Prostate gland (tissue), 2 donors: ENCODE measurements at places on chromosomes 5 and 9. TPM values are rescaled to one million over a fixed set of nuclear protein-coding genes. Genes with fewer than 3 reads are reported as not detected.

Gene SPINK4
- total RNA-seq: not detected

Gene TRAF1
- total RNA-seq: 3.1 TPM

Gene FBP2
- not detected for total RNA-seq

Gene BARX1
- total RNA-seq: not detected

DNA sequence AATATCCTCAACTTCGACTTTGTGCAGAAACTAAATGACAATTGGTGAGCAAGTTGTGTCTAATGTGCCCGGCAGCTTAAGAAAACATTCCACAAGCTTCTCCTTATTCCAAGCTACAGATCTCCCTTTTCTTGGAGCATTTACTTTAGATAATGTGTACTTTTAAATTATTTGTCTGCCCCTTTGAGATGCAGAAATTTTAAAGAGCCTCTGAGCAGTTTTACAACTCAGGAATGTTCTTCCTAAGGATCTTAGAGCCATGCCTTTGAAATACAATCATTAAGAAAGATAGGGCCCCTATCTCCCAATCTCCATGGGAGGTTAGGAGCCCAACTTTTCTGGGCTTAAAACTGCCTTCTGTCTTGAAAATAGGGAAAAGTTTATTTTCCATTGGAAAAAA, 723.7 kb upstream of the COX7C start:
- no peaks in the 10 kb centered on the region for H3K4me1 ChIP-seq
- H3K4me3 ChIP-seq: no peak overlapping the region
- no peak for DNase-seq
- H3K36me3 ChIP-seq: no peaks in the 10 kb centered on the region

DNA sequence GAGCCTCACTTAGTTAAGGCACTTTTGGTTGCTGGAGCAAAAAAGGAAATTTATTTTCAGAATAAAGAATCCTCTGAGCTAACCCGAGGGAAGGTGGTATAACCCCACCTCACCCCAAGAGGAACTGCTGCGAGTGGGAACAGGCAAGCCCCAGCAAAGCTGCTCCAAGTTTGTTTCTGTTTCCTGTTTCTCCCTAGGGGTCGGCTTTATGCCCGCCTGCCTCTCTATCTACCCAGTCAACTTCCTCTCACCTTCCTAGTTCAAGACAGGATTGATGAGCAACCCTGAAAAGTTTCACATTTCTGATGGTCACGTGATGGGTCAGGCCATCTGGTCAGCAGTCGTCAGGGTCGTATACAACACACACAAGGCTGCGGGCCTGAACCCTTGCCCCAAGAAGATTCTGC, 31.1 kb downstream of the TRIO start:
- H3K27me3 ChIP-seq: no peaks in the 10 kb centered on the region
- no peak for DNase-seq
- no peak overlapping the region for H3K27ac ChIP-seq
- no peaks in the 10 kb centered on the region for H3K36me3 ChIP-seq

DNA sequence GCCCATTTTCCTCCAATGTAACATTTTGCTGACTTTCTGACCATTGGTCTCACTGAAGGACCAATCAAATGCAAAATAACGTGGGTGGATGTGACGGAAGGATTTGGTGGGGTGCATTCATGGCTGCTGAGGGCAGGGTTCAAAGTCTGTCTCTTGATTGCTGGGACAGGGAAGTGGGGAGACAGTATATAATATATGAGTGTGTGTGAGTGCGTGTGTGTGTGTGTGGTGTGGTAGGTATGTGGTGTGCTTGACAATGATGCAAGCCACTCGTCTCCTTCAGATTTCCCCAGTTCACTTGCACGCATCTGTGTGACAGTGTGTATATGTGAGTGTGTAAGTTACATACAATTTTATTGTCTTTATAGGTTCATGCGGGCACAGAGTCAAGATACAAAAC, 477.3 kb downstream of the DIRAS2 start:
- no peaks in the 10 kb centered on the region for H3K27me3 ChIP-seq
- H3K4me1 ChIP-seq: no peaks in the 10 kb centered on the region
- no peak overlapping the region for H3K4me3 ChIP-seq
- no peak overlapping the region for H3K27ac ChIP-seq
- no peak for DNase-seq
- H3K36me3 ChIP-seq: no peaks in the 10 kb centered on the region

- no peaks in the 10 kb centered on the region for H3K27me3 ChIP-seq
- DNase-seq: peak; percentile 70
- H3K27ac ChIP-seq: no peak overlapping the region
Observed at GRCh38 chr5:4879693-4880303, 260.3 kb upstream of the ADAMTS16 start.

- H3K4me1 ChIP-seq: no peaks in the 10 kb centered on the region
- H3K27ac ChIP-seq: no peak overlapping the region
- H3K4me3 ChIP-seq: no peak overlapping the region
- no peak for DNase-seq
- H3K27me3 ChIP-seq: no peaks in the 10 kb centered on the region
- H3K36me3 ChIP-seq: no peaks in the 10 kb centered on the region
Observed at GRCh38 chr9:118896324-118897000, 472.8 kb downstream of the BRINP1 start.

GRCh38 chr9:130537346-130538050, 41.9 kb upstream of the FUBP3 start:
- H3K4me1 ChIP-seq: no peaks in the 10 kb centered on the region
- no peak overlapping the region for H3K4me3 ChIP-seq
- no peak overlapping the region for H3K27ac ChIP-seq
- no peaks in the 10 kb centered on the region for H3K27me3 ChIP-seq

- H3K27me3 ChIP-seq: no peaks in the 10 kb centered on the region
- H3K4me3 ChIP-seq: no peak overlapping the region
- no peaks in the 10 kb centered on the region for H3K4me1 ChIP-seq
- DNase-seq: no peak
Observed at GRCh38 chr5:136992796-136993489, 506.2 kb downstream of the SPOCK1 start.

DNA sequence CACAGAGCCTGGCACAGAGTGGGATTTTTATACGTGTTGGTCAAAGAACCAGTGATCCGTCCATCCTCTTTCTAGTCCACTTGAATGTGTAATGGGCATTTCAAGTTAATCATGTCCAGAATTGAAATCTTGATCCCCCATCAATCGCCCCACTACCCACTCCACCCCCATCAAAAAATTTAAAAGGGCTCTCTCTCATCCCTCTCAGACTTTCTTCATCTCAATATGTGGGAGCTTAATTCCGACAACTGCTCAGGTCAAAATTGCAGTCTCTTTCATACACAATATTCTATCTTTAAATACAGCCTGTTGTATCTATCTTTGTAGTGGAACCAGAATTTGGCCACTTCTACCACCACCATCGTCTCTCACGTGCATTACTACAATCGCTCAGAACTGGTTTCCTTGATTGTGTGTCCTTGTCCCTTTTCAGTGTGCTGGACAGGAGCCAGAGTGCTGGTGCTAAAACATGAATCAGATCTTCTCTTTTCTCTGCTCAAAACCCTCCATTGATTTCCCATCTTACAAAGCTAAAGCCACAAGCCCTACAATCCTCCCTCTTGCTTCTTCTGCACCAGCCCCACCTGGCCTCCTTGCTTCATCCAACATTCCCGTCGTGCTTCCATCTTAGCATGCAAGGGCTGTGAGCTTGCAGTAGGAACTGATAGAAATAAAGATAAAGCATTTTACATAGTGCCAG, 786 bp upstream of the KIF3A start:
- no peaks in the 10 kb centered on the region for H3K27me3 ChIP-seq
- H3K4me1 ChIP-seq: no peaks in the 10 kb centered on the region
- DNase-seq: no peak
- H3K4me3 ChIP-seq: no peak overlapping the region

DNA sequence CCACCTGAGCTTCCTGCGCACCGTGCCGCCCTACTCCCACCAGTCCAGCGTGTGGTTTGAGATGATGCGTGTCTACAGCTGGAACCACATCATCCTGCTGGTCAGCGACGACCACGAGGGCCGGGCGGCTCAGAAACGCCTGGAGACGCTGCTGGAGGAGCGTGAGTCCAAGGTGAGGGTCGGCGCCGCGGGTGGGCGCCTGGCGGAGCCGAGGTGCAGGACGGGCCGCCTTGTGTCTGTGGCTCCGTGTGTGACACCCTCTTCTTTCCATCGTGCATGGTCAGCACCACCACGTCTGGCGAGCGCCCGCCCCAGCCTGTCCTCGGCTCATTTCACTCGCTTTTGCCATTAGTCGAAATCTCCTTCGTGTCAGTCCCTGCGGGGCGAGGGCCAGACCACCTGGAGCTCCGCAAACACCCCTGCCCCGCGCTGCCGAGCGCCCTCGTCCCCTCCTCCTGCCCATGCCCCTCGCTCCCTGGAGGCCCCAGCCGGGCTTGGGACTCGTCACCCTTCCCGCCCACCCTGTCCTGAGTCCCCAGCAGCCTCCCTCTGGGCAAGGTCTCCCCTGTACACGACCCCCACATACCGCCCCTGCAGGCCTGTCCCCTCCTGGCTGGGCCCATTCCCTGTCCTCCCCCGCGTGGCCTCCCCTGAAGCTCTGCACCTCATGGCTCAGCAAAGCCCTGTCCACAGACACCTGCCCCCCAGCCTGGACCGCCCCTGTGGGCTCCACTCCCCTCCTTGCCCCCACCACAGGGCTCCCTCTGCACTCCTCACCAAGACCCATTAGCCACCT, 7.0 kb downstream of the GRIN1 start:
- H3K36me3 ChIP-seq: no peaks in the 10 kb centered on the region
- H3K27ac ChIP-seq: no peak overlapping the region
- no peaks in the 10 kb centered on the region for H3K4me1 ChIP-seq
- no peak overlapping the region for H3K4me3 ChIP-seq
- no peak for DNase-seq
- H3K27me3 ChIP-seq: peaks cover 24% of the 10 kb centered on the region

DNA sequence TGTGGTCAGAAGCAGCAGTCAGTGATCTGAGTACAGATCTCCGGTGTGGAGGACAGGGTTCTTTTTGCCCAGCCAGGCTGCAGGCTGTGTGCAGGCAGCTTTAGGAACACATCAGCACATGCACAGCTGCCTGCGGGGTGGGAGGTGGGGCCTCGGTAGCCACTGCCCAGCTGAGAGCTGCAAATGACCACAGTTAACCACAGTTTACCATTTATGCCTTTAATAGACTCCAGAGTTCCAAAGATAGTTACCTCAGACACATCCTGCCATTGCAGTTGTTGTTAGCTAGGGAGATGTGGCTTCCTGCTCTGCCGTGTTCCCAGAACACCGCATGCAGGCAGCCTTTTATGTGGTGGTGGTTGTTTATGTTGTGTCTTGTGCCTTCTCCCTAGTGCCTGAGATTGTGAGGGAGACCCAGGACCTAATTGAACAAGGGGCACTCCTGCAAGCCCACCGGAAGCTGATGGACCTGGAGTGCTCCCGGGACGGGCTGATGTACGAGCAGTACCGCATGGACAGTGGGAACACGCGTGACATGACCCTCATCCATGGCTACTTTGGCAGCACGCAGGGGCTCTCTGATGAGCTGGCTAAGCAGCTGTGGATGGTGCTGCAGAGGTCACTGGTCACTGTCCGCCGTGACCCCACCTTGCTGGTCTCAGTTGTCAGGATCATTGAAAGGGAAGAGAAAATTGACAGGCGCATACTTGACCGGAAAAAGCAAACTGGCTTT, 10.2 kb downstream of the EXOC3 start:
- no peak for DNase-seq
- H3K36me3 ChIP-seq: peaks cover 5% of the 10 kb centered on the region
- H3K4me3 ChIP-seq: no peak overlapping the region
- no peaks in the 10 kb centered on the region for H3K4me1 ChIP-seq
- no peaks in the 10 kb centered on the region for H3K27me3 ChIP-seq

DNA sequence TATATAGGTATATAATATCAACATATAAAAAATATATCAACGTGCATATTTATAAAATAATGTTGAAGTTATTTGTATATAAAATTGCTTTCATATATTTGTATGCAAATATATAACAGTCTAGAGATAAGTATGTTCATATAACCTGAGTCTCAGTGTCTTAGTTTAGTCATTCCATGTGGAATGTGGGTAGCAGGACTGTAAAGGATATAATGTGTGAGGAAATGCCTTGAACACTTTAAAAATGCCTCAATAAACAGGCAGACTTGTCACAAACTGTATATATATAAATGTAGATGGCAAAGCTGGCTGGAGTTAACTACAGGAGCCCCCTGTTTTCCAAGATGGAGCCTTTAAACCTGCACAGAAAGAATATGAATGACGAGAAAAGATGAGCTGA, 48.4 kb downstream of the CCDC125 start:
- no peak overlapping the region for H3K27ac ChIP-seq
- no peaks in the 10 kb centered on the region for H3K4me1 ChIP-seq
- H3K36me3 ChIP-seq: no peaks in the 10 kb centered on the region
- H3K4me3 ChIP-seq: no peak overlapping the region
- H3K27me3 ChIP-seq: no peaks in the 10 kb centered on the region
- no peak for DNase-seq

- no peak for DNase-seq
- no peaks in the 10 kb centered on the region for H3K36me3 ChIP-seq
- no peaks in the 10 kb centered on the region for H3K27me3 ChIP-seq
- no peak overlapping the region for H3K4me3 ChIP-seq
Observed at GRCh38 chr5:76199336-76200318, 116.4 kb downstream of the SV2C start.

DNA sequence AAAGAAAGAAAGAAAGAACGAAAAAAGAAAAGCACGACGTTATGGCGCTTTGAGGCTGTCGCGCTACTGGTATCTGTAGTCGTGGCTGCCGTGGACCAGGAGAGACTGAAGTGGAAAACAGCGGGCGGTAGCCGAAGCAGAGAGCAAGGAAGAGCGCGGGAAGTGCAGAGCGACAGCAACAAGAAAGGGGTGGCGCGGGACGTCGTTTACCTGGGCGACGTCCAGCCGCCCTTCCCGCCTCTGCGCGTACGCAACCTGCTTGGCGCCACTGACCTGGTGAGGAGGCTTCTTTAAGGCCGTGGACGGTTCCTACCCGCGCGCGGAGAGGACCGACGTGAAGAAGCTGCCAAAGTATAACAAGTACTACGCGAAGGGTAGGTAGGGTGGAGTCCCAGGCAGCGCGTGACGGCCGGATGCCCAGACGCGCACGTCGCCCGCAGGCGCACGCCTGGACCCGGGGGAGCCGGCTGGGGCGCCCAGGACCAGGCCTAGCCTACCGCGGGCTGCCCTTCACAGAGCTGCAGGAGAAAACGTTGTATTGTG, 15.4 kb downstream of the CCL28 start:
- H3K4me1 ChIP-seq: no peaks in the 10 kb centered on the region
- no peaks in the 10 kb centered on the region for H3K27me3 ChIP-seq
- H3K4me3 ChIP-seq: peak overlapping the region; percentile 46

DNA sequence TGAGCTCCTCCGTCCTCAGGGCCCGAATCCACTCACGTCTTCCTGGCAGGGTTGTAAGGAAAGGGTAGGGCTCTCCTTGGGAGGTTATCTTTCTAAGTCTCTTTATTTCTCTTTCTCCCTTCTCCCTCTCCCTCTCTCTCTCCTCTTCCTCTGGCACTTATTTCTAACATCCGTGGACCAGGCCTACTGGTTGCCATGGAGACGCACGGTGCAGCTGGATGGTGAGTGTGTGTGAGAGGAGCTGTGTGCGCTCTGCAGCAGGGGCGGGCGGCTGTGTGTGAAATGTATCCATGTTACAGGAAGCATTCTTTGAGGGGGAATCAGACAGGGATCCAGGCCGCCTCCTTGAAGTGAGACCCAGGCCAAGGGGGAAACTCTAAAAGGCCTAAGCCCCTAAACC, 32.2 kb downstream of the PCDH1 start:
- no peak overlapping the region for H3K27ac ChIP-seq
- DNase-seq: no peak
- H3K4me1 ChIP-seq: peaks cover 7% of the 10 kb centered on the region
- no peaks in the 10 kb centered on the region for H3K36me3 ChIP-seq
- no peaks in the 10 kb centered on the region for H3K27me3 ChIP-seq
